ENCODE measurements at places on chromosomes 3 and 15. TPM values are rescaled to one million over a fixed set of nuclear protein-coding genes. Genes with fewer than 3 reads are reported as not detected.
A peak's percentile ranks its signal among the peaks of the same experiment; 100 is the strongest.

DNA sequence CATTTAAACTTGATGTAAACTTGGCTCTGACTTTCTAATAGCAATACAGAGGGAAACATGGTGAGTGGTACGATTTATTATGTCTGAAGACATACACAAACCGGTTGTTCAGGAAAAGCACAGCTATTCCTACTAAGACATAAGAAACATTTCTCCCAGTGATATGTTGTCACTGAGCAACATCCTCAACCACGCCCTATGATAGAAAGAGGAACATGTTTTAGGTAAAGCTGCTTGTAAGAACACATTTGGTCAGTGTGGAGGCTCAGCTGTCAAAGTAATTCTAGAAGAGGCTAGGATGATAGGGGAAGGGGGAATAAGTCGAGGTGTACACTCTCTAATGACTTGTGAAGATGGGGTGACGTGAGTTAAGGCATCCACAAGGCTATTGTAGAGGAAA is 42.7 kb upstream of the B3GNT5 start:
- peak overlapping the region; percentile 81 for H3K27ac ChIP-seq
- H3K36me3 ChIP-seq, result peaks cover 64% of the 10 kb centered on the region
- H3K27me3 ChIP-seq, result no peaks in the 10 kb centered on the region
- peak overlapping the region; percentile 46 for H3K4me3 ChIP-seq

MOBP gene
- not detected for total RNA-seq

SOX14 gene
- not detected for total RNA-seq

PARP16 gene
- 19.8 TPM for total RNA-seq

THBS1 gene
- 3.5 TPM for total RNA-seq
